Naive thymus-derived CD8-positive, alpha-beta T cell (primary cell): ENCODE measurements at places on chromosomes 7 and 10. TPM values are rescaled to one million over a fixed set of nuclear protein-coding genes. Genes with fewer than 3 reads are reported as not detected.
A peak's percentile ranks its signal among the peaks of the same experiment; 100 is the strongest.

STX1A gene
- 7.8 TPM for total RNA-seq

GRCh38 chr7:114298011-114298410 is 116.6 kb upstream of the FOXP2 start:
- DNase-seq = no peak

DNA sequence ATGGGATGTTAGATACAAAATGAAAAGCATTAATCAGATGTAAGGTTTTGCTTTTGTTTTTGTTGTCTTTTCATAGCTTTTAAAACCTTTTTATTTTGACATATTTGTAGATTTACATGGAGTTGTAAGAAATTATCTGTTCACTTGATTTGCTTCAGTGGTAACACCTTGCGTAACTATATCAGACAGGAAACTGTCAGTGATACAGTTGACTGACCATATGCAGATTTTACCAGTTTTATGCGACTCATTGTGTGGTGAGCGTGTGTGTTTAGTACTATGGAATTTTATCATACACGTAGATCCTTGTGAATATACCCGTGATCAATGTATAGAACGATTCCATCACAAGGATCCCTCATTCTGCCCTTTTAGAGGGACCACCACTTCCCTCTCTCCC is 701.4 kb downstream of the SUGCT start:
- no peak for DNase-seq

AGMO gene
- not detected for total RNA-seq

GARIN1A gene
- 2.9 TPM for total RNA-seq

DNA sequence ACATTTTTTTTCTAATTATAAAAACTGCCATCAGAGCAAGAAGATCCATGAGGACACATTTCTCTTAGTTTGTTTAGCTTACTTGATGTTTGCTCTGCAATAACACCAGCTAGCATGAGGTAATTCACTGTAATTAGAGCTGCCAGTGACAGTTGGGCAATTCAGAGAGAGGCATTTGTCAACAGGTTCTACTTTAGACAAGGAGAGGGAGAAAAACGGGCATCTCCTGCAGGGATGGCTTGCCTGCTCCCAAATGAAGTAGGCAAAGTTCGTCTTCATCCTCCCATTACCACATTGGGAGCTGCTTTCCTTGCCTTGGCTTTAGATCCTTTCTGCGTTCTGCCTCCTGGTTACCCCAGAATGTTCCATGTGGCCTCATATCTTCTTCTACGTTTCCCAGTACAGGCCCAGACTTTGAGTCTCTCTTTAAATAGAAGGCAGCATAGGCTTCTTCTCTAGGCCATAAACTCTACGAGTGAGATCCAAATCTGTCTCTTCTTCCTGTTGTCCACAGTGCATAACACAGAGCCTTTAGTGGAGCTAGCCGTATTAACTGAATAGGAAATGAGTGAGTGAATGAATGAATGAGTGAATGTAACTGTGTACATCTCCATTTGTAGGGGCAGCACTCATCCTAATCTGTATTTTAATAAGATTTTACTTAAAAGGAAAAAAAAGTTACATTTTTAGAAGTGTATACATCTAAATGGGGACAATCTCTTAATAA is 21.2 kb downstream of the ASB15 start:
- DNase-seq = no peak

GRCh38 chr10:24344279-24344678 is 135.3 kb downstream of the KIAA1217 start:
- DNase-seq = no peak

- DNase-seq = peak; percentile 54
Observed at GRCh38 chr10:101000127-101000914, 713 bp downstream of the LZTS2 start.

- DNase-seq = no peak
Observed at GRCh38 chr10:61279400-61279799, 173.8 kb downstream of the TMEM26 start.

DNA sequence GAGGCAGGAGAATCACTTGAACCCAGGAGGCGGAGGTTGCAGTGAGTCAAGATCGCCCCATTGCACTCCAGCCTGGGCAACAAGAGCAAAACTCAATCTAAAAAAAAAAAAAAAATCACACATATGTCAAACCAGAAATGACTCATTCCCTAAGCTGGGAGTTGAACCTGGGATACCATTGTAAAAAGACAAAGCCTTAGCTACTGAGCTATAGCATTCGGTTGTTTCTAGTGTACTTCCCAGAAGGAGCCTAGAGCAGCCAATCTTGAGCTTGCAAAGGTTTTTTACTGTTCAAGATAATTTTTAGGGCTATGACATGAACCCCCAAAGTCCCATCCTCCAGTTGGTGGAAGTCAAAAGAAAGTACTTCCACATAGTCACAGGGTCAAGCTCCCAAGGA is 87.9 kb downstream of the ZNF467 start:
- no peak for DNase-seq
